ENCODE measurements at places on chromosomes 12 and 14.
A peak's percentile ranks its signal among the peaks of the same experiment; 100 is the strongest.

- peak; percentile 11 for DNase-seq
These were observed 39.8 kb downstream of the IFNG start for GRCh38 chr12:68119724-68120211.

GRCh38 chr12:52185400-52185967 lies 6.3 kb downstream of the KRT80 start:
- DNase-seq, result no peak

DNA sequence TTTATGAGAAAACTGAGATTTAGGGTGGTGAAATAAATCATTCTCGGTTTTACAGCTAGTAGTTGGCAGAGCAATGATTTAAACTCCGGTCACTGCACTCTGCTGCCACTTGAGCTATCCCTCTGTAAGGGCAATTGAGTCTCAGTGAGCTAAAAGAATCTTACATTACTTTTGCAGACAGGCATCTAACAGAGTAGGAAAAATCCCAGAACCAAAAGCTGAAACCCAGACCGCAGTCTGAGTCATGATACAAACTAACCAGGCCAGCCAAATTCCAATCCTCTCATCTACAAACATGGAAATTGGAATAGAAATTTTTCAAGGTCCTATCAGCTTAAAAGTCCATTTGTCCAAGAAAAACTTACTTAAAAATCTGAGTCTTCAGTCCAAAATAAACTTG lies 73.7 kb downstream of the ANKS1B start:
- DNase-seq, result no peak

DNA sequence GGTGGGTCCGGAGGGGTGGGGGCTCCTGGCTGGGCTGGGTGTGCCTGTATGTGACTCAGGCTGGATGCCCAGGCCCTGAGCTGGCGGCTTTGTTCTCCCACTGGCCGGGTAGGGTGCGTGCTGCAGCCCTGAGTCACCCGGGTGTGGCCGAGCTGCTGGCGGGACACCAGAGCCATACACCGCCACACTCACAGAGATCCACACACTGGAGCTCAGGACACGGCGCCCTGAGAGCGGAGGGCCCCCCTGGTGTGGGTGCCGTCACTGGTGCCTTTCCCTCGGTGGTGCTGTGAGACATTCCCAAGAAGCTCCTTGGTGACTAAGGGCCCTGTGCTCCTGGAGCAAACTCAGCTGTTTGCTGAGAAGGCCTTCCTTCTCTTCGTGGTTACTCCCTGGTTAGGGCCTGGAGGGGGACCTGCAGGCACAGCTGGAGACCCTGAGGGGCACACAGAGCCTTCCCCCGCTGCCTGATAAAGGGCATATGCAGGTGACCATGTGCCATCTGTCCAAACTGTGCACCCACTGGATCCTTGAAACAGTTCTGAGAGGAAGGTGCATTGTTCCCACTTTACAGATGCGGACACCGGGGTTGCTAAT lies 44.3 kb downstream of the KRT80 start:
- DNase-seq, result no peak

DNA sequence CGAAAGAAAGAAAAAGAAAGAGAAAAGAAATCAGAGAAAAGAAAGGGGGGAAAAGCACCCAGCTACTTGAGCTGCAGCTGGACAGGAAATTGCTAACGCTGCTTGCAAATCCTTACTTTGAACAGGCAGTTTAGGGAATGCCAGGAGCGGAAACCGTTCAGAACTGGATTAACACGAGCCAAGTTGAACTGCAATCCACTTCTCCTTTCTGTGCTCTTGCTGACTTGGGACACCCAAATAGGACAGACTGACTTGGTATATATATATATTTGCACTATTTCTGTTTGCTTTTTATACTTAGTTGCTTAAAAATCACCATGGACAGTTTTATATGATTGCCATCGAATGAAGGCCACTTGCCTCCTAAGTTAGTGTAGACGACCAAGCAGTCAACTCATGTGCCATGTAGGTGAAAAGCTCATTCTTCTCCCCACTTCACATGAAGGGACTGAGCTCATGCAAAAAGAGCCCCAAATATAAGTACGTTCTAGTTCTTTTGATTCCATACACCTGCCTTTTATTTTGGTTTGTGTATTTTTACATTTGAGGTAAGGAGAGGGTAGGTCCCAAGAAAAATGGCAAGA lies 5.5 kb downstream of the DUSP6 start:
- no peak for DNase-seq

DNA sequence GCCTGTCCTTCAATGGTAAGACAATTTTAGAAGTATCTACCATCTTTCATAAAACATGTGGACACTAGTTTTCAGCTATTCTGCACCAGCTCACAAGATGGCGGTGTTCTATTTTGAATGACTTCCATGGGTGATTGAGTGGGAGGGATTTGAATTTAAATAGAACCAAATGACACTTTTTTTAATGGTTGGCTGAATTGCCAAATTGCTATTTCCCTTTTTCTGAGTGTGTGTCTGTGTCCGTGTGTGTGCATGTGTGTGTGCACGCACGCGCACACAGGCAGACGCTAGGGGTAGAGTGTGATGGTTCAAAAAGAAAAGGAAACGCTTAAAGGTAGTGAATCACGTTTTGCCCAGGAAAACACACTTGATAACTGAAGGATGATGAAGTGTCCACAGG lies 362.6 kb downstream of the DAD1 start:
- peak; percentile 12 for DNase-seq

DNA sequence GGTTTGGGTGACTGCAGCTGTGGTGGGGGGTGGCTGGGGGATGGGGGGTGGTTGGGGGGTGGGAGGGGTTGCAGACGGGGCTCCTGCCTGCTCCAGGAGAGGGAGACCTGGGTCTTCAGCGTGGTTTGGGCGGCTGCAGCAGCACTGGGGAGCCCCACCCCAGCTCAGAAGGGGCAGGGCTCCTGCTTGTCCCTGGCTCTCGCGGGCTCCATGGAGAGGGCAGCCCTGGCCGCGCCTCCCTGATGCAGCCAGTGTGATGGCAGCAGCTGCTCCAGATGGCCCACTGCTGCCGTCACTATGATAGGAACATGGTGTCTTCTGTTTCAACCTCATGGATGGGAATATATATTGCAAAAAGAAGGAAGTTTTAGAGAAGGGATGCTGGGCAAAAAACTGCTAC lies 22.9 kb downstream of the TRHDE start:
- DNase-seq, result no peak

GRCh38 chr12:4701395-4702190 lies 18.6 kb upstream of the GALNT8 start:
- no peak for DNase-seq

- DNase-seq, result no peak
These were observed 89.3 kb upstream of the FGD4 start for GRCh38 chr12:32309811-32310736.

- no peak for DNase-seq
These were observed 23.9 kb downstream of the DUSP6 start for GRCh38 chr12:89328151-89329030.

DNA sequence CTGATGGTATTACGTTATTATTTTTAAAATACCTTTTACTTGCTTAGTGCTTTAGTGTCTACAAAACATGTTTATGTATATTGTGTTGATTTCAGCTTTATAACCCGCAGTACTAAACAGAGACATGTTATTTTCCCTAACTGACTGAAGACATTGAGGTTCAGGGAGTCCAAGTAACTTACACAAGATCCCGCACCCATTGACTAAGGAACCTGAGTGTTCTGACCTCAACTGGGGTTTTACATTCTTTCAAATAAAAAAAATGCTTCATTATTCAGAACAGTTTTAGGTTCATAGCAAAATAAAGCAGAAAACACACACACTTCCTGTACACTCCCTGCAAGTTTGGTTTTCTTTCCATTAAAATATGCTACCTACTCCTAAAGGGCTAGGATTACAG lies 60.4 kb upstream of the METAP2 start:
- no peak for DNase-seq

- DNase-seq, result no peak
These were observed 25.7 kb upstream of the SEL1L start for GRCh38 chr14:81559385-81559784.

DNA sequence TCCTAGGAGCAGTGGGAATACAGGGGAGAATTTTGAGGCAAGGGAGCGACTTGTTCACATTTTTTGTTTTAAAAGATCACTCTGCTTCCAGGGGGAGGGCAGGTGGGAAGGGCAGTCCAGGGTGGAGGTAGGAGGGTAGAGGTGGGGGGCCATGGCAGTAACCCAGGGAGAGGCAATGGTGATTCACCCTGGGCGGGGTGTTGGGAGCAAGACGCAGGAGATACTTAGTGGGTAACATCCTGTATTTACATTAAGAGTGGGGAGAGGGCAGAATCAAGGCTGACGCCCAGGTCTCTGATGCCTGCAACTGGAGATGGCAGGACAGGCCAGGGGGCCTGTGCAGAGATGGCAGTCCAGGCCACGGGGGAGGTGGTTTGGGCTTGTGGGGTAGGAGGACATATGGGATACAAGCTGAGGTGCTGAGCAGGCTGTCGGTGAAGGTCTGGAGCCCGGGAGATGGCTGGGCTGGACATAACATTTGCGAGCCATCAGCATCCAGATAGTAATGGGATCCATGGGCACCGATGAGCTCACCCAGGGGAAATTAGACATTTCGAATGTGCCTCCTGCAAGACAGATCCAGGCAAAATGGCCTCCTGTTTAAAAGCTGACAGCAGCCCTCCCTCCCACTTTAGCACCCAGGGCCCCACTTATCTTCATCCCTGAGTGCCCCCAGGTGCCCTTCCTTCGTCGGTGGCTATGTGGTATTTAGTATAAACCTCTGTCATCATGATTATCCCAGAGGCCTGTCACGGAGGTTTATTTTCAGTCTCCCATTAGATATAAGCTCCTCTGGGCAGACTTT lies 9.3 kb downstream of the EML1 start:
- DNase-seq, result no peak

DNA sequence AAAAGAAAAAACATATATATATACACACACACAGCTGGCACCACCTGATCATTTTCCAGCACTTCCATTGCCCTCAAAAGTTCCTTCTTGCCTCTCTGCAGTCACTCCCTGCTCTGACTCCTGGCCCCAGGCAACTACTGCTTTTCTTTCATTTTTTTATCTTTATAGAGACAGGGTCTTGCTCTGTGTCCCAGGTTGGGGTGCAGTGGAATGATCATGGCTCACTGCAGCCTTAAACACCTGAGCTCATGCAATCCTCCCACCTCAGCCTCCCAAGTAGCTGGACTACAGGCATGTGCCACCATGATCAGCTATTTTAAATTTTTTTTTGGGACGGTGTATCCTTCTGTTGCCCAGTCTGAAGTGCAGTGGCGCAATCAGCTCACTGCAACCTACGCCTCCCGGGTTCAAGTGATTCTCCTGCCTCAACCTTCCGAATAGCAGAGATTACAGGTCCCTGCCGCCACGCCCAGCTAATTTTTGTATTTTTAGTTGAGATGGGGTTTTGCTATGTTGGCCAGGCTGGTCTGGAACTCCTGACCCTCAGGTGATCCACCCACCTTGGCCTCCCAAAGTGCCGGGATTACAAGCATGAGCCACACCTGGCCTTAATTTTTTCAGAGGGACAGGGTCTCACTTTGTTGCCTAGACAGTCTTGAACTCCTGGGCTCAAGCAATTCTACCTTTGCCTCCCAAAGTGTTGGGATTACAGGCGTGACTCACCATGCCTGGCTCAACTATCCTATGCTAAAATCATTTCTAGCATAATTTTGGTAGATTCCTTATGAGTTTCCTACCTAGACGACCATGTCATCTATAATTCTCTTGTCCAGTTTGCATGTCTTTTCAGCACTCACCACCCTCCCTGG lies 7.8 kb downstream of the HSP90AA1 start:
- no peak for DNase-seq

- DNase-seq, result peak; percentile 76
These were observed 604 bp downstream of the EIF4B start for GRCh38 chr12:53006810-53007309.

- no peak for DNase-seq
These were observed 2.9 kb downstream of the SMARCD1 start for GRCh38 chr12:50087995-50088394.

GRCh38 chr12:130879212-130879686 lies 7.4 kb downstream of the RAN start:
- DNase-seq, result no peak
